Foreskin keratinocyte (primary cell): ENCODE measurements at places on chromosomes 1 and 21.

DNA sequence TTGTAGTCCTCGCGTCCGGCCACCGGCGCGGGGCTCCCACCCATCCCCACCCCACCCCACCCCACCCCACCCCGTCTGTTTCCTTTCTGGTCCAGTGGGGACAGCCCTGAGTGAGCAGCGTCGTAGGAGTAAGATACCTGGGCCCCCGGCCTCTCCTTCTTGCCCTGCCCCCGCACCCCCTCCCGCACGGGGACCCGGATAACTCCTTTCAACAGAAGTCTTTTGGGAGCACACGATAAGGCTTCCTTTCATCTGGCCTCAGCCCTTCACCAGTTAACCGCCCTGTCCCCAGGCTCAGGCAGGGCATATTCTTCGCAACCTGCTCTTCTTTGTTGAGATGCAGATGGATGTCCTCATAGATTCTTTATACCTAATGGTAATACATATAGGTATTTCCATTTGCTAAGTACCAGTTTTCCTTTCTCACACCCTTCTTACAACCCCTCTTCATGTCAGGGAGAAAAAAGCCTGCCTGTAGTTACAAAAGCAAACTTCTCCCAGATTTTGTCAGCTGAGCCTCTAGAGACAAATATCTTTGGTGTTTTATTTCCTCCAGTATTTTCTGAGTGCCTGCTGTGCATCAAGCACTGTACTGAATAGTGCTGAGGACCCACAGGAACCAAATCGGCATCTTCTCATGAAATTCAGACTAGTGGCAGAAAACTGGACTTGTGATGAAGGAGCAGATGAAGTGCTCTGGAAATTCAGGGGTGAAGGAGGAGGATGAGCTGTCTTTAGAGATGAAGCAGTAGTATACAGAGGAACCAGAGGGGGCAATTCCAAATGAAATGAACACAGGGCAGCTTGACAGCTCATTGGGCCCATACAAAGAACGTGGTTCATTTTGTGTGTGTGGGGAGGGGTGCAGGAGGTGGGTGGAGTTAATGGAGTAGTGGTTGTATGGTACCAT is 33.6 kb downstream of the SLC2A1 start:
- DNase-seq = no peak

DNA sequence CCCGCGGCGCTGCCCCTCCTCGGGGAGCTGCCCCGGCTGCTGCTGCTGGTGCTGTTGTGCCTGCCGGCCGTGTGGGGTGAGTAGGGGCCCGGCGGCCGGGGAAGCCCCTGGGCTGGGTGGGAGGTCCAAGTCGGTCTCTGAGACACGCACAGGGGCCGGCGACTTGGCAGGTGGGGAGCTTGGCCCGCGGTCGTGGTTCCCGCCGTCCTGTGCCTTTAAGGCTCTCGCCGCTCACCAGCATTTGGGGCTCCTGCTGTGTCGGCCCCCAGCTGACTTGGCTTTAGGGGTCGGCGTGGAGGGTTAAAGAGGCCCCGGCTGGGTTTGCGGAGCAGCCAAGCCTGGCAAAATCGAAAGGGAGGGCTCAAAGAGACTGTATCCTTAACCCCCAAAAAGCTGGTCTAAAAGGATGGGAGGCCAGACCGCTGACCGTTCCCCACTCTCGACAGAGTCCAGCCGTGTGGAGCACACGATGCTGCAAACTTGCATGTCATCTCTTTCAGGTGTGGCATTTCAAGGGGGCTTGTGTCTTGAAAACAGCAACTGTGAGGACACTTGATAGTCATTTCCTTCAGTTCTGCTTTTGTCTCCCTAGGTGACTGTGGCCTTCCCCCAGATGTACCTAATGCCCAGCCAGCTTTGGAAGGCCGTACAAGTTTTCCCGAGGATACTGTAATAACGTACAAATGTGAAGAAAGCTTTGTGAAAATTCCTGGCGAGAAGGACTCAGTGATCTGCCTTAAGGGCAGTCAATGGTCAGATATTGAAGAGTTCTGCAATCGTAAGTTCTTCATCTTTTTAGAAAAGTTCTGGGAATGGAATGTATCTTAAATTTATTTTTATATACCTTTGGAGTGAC is 540 bp downstream of the CD55 start:
- DNase-seq = peak; percentile 33

DNA sequence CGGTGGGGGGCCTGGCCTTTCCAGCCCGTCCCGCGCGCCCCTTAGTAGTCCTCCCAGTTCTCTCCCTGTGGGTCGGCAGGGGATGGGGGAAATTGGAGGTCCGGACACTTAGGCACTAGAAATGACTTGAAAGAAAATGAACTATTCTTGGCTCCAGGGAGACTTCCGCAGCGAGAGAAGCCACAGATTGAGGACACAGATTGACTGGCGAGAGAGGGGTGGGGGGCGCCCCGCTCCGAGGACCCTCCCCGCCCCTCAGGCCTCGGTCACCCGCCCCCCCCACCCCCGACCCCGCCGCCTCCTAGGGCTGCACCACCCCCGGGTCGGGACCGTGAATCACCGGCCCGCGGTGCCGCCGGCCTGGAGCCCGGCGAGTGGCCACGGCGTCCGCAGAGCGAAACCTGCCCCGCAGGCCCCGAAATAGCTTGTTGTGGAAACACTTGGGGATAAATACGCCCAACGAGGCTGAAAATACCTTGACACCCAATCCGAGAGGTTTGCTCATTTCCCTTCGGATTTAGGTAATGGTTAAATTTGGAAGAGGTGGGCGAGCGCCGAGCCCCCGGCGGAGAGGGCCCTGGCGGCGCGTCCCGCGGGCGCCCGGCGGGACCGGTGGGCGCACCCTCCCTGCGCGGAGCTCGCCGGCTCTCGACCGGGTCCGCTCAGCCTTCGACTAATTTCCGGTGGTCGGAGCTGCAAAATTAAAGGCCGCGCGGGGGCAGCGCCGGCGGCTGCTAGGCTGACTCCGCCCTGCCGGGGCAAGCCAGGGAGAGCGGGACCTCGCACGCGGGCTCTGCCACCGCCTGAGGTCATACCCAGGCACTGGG is at the start of gene GFI1:
TSS of gene GFI1 (minus strand) at position 675 of the 827 bp plus-strand sequence. CDS start 3,438 bp downstream, outside the sequence.
- DNase-seq = no peak

DNA sequence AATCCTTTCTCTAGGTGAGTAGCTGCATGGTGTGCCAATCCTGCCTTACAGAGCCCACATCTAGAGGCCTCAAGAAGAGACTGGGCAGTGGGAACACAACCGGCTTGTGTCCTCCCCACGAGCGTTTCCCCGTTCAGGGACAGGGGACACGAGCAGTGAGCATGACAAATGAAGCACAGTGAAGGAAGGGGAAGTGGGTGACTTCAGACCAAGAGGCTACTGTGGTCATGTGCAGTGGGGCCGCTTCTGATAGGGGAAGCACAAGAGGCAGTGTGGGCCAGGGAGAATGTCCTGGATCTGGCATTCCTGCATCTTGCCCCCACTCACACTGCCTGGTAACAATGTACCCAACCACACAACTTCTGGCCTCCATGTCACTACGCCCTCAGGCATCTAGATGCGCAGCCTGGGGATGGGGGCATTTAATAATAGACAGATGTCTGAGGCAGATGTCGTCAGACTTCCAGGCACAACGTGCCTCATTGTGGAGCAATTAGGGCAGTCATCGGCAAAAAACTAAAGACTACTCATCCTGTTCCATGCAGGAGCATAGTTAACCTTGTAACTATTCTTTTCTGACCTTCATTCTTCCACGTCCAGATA is 155.6 kb upstream of the NBPF11 start:
- DNase-seq = no peak

DNA sequence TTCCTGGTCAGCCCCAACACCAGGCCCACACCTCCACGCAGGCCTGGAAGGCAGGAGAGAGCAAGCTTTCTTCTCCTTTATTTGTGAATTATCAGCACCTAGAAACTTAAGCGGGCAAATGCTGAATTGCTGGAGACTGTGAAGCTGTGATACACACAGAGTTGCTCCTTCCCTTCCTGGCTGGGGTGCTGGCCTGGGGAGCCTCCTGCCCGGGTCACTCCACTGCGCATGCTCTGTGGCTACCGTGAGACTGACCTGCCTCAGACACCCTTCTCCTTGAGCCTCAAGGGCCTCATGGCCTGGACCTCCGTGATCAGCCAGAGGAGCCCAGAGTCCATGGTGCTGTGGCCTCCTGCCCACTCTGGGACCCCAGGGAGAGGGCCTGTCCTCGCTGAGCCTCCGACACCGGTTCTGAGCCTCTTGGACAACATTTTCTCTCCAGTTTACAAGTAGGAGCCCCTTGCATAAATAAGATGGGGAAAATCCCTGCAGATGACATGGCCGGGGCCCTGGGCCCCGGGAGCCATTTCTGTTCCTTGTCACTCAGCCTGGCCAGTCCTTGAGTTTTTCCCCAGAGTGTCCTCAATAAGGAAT is 18.0 kb downstream of the AGPAT3 start:
- no peak for DNase-seq

GRCh38 chr1:203422116-203422515 is 53.5 kb upstream of the PRELP start:
- no peak for DNase-seq

DNA sequence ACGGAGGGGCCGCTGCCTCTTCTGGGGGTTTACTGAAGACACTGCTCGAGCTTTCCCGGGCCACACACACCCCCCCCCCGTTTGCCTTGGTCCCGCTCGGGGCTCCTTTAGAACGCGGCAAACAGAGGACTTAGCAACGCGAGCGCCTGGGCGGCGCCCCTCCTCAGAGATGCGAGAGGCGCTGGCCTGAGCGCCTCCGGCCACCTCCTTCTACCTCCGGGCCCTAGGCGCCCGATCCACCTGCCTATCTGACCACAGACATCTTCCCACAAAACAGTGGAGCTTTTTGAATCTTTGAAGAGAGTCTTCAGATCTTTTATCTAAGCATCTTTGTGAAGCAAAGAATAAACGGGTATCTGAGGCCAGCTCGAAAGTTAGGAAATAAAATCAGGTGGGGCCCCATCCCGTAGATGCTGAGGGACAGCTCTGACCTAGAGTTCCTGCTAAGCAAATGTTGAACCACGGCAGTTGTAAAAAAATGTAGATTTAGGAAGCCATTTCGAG is 436 bp upstream of the TTLL7 start:
- DNase-seq = peak; percentile 52

GRCh38 chr1:199010933-199011332 is 372.1 kb downstream of the PTPRC start:
- DNase-seq = peak; percentile 87

DNA sequence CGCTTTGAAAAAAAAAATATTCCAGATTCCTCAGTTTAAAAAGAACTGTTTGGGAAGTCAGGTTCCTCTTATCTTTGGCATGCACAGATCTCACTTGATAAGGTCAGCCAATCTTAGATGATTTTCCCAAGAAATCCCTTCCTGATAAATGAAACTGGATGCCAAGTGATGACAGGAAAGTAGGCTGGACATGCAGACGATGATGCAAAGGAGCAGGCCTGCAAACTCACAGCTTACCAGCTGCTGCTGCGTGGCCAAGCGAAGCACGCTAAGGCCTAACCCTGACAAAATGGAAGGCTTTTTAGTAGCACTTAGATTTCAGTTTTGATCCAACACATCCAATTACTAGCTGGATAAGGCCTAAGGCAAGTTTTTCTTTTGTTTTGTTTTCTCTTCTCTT is 10.1 kb downstream of the TADA1 start:
- DNase-seq = no peak

GRCh38 chr1:40582116-40582515 is 50.7 kb downstream of the ZNF684 start:
- DNase-seq = no peak

GRCh38 chr1:13826009-13826408 is 126.0 kb downstream of the PRDM2 start:
- no peak for DNase-seq

DNA sequence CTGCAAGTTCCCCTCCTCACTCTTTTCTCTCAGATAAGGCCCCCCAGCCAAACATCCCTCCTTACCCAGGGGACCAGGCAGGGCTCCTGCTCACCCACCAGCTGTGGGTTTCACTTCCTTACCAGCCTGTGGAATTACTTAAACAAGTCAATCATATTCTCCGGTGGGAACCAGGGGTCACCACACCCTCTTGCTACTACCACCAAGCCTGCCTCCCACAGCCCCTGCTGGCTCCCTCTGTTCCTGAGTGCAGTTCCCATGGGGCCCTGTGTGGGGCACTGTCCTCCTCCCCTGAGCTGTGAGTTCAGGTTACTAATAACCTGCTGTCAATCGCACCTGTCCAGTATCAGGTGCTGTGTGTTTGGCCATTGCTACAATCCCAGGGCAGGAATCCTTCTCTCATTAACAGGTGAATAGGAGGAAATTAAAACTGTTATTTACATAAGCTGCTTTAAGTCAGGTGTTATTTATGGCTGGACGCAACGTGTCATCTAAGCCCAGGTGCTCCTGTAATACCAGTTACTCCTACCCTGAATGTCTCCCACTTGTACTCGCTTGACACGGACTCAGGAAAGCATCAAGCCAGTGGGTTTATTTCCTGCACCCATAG is 53.1 kb upstream of the LBR start:
- peak; percentile 22 for DNase-seq

- no peak for DNase-seq
These were observed 42.6 kb downstream of the CFAP57 start for GRCh38 chr1:43214501-43215444.

- no peak for DNase-seq
These were observed 774 bp upstream of the ANGPTL7 start for GRCh38 chr1:11188381-11188780.

- no peak for DNase-seq
These were observed 3.0 kb upstream of the TRIM63 start for GRCh38 chr1:26070296-26070962.
